ENCODE measurements at places on chromosomes 1 and 21. TPM values are rescaled to one million over a fixed set of nuclear protein-coding genes. Genes with fewer than 3 reads are reported as not detected.

DNA sequence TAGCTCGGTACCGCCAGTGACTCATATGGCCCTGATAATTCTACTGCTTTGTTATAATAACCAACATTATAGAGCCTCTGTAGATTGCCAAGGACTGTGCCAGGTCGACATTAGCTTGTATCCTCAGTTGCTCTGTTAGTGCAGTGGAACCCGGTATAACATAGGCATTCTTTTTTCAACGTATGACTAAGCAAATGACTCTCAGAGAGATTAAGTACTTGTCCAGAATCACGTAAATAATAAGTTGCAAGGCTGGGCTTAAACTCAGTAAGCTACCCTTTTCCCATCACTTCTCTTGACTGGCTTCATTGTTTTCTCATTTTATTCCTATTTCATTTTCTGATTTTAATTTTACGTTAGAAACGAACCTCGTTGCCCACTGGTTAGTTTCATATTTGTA lies 85.1 kb downstream of the UBE4B start:
- peaks cover 13% of the 10 kb centered on the region for H3K36me3 ChIP-seq
- no peak overlapping the region for H3K4me3 ChIP-seq

DNA sequence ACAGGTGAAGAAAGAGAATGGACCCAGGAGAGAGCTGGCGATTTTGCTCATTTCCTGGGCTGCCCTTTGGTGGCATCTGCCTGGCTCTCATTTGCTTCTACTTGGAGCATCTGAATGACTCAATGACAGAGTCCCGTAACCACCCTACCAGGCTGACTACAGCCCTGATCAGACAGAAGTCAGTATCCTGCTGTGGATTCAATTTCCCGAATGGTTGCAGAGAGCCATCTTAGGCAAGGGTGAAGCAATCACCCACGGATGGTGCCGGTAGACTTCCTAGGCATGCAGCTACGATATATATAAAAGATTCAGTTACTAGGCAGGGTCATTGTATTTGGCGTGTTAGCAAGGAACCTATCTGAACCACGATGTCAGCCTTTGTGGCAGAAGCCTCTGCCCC lies 10.2 kb downstream of the AJAP1 start:
- peaks cover 58% of the 10 kb centered on the region for H3K27me3 ChIP-seq
- DNase-seq, result no peak
- no peaks in the 10 kb centered on the region for H3K36me3 ChIP-seq
- H3K4me1 ChIP-seq, result no peaks in the 10 kb centered on the region

DNA sequence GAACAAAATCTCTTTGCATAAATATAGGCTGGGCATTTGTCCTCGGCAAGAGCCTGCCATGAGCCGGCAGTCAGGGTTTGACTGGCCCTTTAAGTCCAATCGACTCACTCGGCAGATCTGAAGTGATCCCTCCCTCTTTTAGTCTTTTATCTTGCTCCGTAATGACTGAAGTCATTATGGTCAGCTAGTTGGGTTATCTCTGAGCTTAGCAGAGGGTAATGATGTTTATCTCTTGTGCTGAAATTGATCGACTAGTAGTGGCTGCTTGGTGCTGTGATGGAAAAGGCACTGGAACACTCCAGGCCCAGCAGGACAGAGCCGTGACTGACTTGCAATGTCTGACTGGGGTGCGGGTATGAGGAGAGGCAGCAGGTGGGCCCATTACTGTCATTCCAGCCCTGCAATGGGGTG lies 468 bp upstream of the ABCA4 start:
- H3K27me3 ChIP-seq, result no peaks in the 10 kb centered on the region
- no peak for DNase-seq
- no peak overlapping the region for H3K27ac ChIP-seq
- H3K4me3 ChIP-seq, result no peak overlapping the region
- no peaks in the 10 kb centered on the region for H3K36me3 ChIP-seq

- no peaks in the 10 kb centered on the region for H3K4me1 ChIP-seq
- H3K36me3 ChIP-seq, result no peaks in the 10 kb centered on the region
- H3K27ac ChIP-seq, result no peak overlapping the region
- no peak for DNase-seq
- peaks cover 76% of the 10 kb centered on the region for H3K27me3 ChIP-seq
- peak overlapping the region; percentile 59 for H3K4me3 ChIP-seq
These were observed 1.9 kb downstream of the RUNX3 start for GRCh38 chr1:24927988-24928688.

GRCh38 chr1:181251001-181251712 lies 162.7 kb downstream of the IER5 start:
- peaks cover 22% of the 10 kb centered on the region for H3K4me1 ChIP-seq
- peak overlapping the region; percentile 32 for H3K27ac ChIP-seq
- no peaks in the 10 kb centered on the region for H3K27me3 ChIP-seq
- DNase-seq, result peak; percentile 92

DNA sequence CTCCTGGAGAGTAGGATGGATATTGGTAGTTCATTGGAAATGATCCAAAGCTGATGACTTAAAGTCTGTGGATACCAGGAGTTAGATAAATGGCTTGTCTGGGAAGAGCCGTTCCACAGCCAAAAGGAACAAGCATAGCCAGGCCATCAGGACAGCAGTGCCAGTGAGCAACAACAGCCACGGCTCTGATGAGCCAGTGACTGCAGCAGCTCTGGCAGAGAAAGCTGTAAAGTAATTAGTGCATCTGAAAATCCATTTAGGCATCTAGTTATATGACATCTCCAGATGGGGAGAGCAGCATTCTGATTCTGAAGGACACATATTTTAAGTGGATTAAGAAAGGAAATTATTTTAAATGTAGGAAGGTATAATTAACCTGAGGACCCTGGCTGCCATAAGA lies 256.2 kb upstream of the PLXNA2 start:
- H3K36me3 ChIP-seq, result no peaks in the 10 kb centered on the region
- no peak overlapping the region for H3K27ac ChIP-seq
- H3K4me1 ChIP-seq, result peaks cover 23% of the 10 kb centered on the region
- DNase-seq, result no peak

GRCh38 chr1:7012461-7012924 lies 227.2 kb downstream of the CAMTA1 start:
- no peaks in the 10 kb centered on the region for H3K4me1 ChIP-seq
- H3K27me3 ChIP-seq, result peaks cover 53% of the 10 kb centered on the region
- no peak overlapping the region for H3K27ac ChIP-seq
- no peak for DNase-seq
- H3K4me3 ChIP-seq, result no peak overlapping the region
- no peaks in the 10 kb centered on the region for H3K36me3 ChIP-seq

- no peaks in the 10 kb centered on the region for H3K4me1 ChIP-seq
- no peaks in the 10 kb centered on the region for H3K27me3 ChIP-seq
- peak; percentile 29 for DNase-seq
- H3K36me3 ChIP-seq, result peaks cover 3% of the 10 kb centered on the region
These were observed 1.7 kb downstream of the BEST4 start for GRCh38 chr1:44786138-44786840.

DNA sequence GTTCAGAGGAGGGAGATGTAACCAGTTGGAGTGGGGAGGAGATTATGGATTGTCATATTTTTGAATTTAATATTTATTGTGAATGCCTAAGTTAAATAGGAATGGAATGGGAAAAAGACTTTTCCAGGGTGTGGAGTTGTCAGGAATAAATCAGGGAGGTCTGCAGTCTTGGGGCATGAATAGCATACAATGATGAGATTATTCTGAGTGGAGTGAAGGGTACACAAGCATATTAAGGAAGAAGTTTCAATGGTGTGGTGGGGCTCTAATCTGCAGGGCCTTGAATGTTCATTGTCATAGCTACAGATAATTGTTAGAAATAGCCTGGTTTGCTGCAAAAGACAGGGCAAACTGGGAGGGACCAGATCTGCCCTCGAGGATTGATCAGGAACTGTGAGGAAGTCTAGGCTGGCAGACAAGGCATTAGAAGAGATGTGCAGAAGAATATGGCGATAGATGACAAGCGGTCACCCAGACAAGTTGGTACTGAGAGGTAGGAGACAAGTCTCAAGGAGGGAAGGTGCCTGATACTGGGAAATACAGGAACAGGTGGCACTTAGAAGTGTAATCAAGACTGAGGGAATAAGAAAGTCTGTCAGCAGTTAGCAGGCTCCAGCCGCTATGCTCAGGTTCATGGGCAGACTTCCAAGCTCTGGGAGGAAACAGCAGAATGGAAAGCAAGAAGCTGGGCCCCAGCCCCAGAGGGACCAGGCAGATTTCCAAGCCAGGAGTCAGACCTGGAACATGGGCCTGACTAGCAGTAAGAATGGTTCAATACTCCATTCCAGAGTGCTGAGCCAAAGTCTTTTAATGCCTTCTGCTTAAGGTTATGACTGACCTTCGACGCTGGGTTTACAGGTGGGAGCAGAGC lies 20.9 kb upstream of the RGL1 start:
- H3K4me3 ChIP-seq, result no peak overlapping the region
- no peaks in the 10 kb centered on the region for H3K27me3 ChIP-seq
- peaks cover 12% of the 10 kb centered on the region for H3K4me1 ChIP-seq
- peak; percentile 34 for DNase-seq
- H3K36me3 ChIP-seq, result no peaks in the 10 kb centered on the region
- no peak overlapping the region for H3K27ac ChIP-seq

GRCh38 chr1:5670590-5671350 lies 321.5 kb downstream of the NPHP4 start:
- DNase-seq, result no peak
- H3K36me3 ChIP-seq, result no peaks in the 10 kb centered on the region
- no peak overlapping the region for H3K4me3 ChIP-seq
- H3K27me3 ChIP-seq, result peaks cover 53% of the 10 kb centered on the region
- H3K27ac ChIP-seq, result no peak overlapping the region

DNA sequence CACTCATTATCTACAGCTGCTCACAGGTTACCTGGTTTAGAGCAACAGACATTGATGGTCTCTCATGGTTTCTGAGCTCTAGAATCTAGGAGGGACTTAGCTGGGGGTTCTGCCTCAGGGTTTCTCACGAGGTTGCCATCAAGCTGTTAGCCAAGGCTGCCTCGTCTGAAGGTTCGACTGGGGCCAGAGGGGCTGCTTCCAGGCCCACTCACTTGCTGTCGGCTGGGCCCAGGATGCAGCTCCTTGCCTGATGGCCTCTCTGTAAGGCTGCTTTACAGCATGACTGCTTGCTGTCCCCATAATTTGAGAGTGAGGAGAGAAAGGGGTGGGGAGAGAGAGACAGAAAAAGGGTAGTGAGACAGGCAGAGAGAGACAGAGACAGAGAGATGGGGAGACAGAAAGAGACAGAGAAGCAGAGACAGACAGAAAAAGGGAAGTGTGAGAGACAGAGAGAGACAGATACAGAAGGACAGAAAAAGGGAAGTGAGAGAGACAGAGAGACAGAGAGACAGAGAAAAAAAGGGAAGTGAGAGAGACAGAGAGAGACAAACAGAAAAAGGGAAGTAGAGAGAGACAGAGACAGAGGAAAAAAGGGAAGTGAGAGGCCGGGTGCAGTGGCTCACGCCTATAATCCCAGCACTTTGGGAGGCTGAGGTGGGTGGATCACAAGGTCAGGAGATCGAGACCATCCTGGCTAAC lies 106.8 kb upstream of the C1orf174 start:
- H3K36me3 ChIP-seq, result no peaks in the 10 kb centered on the region
- no peaks in the 10 kb centered on the region for H3K4me1 ChIP-seq
- H3K27me3 ChIP-seq, result peaks cover 95% of the 10 kb centered on the region
- H3K4me3 ChIP-seq, result no peak overlapping the region
- no peak for DNase-seq
- H3K27ac ChIP-seq, result no peak overlapping the region

DNA sequence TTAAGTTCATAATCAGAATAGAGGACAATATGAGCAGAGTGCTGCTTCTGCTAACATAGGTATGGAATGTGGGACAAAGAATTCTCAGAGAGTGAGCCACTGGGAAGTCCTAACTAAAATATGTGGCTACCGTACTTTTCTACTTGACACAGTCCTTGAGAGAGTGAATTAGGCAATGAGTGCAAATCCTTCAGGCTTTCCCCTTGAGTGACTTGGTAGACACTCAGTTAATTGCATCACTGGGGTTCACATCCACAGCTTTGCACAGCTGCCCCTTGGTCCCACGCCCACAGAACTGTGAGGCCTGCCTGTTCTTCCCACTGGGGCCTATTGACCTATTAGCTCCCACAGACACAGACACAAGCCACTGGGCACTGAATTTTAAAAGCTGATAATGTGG lies 40.5 kb upstream of the PAXBP1 start:
- H3K36me3 ChIP-seq, result no peaks in the 10 kb centered on the region
- no peak for DNase-seq
- H3K4me1 ChIP-seq, result no peaks in the 10 kb centered on the region
- H3K27ac ChIP-seq, result no peak overlapping the region
- H3K4me3 ChIP-seq, result no peak overlapping the region

DNA sequence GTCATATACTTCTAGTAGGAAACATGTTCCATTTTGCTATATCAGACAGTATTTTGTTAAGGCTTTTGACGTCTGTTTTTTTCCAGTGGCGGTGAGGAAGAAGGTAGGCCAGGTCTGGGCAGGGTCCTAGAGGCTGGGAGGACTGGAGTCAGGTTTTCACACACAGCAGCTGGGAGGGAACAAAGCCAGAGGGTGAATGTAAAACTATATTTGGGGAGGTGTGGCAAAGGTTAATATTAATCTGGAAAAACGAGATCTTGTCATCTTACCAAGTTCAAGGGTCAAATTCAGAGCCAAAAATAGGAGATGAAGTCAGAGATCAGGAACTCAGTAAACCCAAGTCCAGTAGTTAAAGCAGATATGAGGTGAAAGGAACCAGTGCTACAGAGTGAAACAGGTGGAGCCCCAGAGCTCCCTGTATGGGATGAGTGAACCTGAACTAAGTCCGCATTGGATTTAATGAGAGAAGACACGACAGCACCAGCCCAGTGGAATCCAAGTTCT lies 10.7 kb upstream of the OTUD7B start:
- DNase-seq, result peak; percentile 61
- H3K27ac ChIP-seq, result peak overlapping the region; percentile 8
- H3K36me3 ChIP-seq, result no peaks in the 10 kb centered on the region
- peaks cover 16% of the 10 kb centered on the region for H3K4me1 ChIP-seq

GRCh38 chr1:26350701-26351589 lies 3.0 kb downstream of the CRYBG2 start:
- H3K4me3 ChIP-seq, result no peak overlapping the region
- peak; percentile 42 for DNase-seq
- no peaks in the 10 kb centered on the region for H3K36me3 ChIP-seq
- peak overlapping the region; percentile 85 for H3K27ac ChIP-seq
- H3K4me1 ChIP-seq, result peaks cover 55% of the 10 kb centered on the region
- no peaks in the 10 kb centered on the region for H3K27me3 ChIP-seq

DNA sequence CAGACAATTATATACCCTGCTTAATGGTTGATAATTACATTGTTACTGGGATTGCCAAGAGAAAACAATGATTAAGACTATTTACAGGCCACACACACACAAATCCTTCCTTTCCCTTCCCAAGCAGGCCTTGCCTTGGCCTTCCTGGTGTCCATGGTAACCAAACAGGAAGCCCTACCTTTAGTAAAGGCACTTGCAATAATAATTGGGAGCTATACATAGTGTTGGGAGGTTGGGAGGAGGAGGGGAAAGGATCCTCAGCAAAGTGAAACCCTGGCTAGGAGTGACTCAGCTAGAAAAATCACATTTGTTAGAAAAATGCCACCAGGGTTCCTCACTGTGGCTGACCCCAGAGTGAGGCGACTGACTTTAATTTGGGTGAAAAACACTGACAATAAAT lies 122.3 kb upstream of the ADAR start:
- H3K4me3 ChIP-seq, result no peak overlapping the region
- no peaks in the 10 kb centered on the region for H3K36me3 ChIP-seq
- no peaks in the 10 kb centered on the region for H3K27me3 ChIP-seq
- peak; percentile 86 for DNase-seq

The ANKRD34A gene
- 0.29 TPM for total RNA-seq

The CFHR2 gene
- not detected for total RNA-seq

The PEX10 gene
- total RNA-seq, result 100 TPM

The RBP7 gene
- 6.0 TPM for total RNA-seq

The LRRC47 gene
- 102 TPM for total RNA-seq

The NDUFS2 gene
- total RNA-seq, result 168 TPM

The KDF1 gene
- total RNA-seq, result 21.7 TPM

The KRTAP20-1 gene
- not detected for total RNA-seq

The RGS1 gene
- total RNA-seq, result not detected

The PCP4 gene
- total RNA-seq, result not detected

All from PC-3 (cell line).